NCI-H187 (cell line): ENCODE measurements at places on chromosomes 16 and 17.

- DNase-seq = no peak
Observed at GRCh38 chr16:81625544-81626153, 153.4 kb upstream of the PLCG2 start.

- DNase-seq = no peak
Observed at GRCh38 chr16:1210461-1210860, 14.6 kb downstream of the TPSG1 start.

GRCh38 chr16:87727346-87727745 is 38.4 kb downstream of the KLHDC4 start:
- DNase-seq = no peak

GRCh38 chr17:44548376-44549230 is 8.7 kb upstream of the FZD2 start:
- no peak for DNase-seq

DNA sequence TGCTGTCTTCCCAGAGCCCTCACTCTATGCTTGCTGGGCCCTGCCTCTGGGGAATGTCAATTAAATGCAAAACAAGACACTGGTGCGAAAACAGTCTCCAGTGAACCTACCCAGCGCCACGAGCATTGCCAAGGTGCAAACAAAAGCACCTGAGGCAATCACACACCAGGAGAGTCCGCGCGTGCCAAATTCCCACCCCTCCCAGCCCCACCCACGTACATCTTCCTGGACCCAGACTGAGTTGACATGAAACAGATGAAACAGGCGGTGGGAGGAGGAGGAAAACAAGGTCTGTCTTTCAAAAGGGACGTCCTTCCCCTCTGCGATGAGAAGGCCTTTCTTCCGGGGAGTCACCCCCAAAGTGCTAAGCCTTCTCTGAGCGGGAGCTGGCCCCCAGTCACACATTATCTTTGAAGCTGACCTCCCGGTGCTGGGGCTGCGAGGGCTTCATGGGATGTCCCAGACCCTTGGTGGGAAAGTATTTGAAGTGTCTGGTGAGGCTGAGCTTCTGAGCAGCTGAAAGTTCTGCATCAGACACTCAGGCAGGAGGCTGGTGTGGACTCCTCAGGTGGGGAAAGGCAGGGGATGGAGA is 200.4 kb downstream of the AXIN2 start:
- no peak for DNase-seq

DNA sequence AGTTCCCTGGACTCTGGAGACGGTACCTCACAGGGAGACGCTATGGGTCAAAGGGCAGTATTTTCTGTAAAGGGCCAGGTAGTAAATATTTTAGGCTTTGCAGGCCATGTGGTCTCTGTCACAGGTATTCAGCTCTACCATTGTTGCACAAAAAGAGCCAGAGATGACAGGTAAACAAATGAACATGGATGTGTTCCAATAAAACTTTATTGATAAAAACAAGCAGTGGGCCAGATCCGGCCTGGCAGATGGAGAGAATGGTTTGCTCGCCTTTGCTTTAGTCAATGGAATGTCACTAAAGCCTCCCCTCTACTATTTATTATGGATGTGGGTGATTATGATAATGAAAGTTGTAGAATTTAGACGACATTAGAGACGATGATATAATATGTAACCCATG is 8.9 kb upstream of the SLC5A11 start:
- DNase-seq = no peak

- no peak for DNase-seq
Observed at GRCh38 chr16:31376705-31377104, 16.4 kb upstream of the ITGAD start.

- DNase-seq = no peak
Observed at GRCh38 chr16:10502776-10503175, 77.6 kb downstream of the EMP2 start.

DNA sequence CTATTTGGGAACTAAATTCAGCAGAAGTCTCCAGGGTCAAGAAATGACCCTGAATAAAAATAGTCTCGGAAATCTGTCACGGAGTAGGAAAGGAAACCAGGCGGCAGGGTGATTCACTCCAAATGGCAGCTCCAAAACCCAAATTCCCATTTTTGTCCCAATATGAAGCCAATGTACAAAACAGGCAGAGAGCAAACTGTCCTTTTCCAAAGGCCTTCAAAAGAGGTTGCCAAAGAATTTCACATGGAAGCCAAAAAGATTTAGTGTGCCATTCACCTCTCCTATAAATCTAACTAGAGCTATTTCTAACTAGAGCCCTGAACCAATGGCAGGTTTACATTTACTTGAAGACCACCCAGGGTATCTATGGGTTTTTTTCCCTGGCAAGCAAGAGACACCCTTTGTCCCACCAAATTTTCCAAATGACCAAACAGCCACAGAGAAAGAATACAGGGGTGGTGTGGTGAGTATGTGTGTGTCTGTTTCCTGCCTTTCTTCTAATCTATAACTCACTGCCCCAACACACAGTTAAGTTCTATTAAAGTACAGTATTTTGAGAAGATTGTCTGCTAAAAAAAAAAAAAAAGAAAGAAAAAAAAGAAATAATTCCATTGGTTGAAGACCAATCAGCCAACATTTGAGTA is 6.8 kb downstream of the MYO1D start:
- DNase-seq = no peak

GRCh38 chr16:5056352-5056751 is 9.4 kb downstream of the C16orf89 start:
- DNase-seq = no peak

DNA sequence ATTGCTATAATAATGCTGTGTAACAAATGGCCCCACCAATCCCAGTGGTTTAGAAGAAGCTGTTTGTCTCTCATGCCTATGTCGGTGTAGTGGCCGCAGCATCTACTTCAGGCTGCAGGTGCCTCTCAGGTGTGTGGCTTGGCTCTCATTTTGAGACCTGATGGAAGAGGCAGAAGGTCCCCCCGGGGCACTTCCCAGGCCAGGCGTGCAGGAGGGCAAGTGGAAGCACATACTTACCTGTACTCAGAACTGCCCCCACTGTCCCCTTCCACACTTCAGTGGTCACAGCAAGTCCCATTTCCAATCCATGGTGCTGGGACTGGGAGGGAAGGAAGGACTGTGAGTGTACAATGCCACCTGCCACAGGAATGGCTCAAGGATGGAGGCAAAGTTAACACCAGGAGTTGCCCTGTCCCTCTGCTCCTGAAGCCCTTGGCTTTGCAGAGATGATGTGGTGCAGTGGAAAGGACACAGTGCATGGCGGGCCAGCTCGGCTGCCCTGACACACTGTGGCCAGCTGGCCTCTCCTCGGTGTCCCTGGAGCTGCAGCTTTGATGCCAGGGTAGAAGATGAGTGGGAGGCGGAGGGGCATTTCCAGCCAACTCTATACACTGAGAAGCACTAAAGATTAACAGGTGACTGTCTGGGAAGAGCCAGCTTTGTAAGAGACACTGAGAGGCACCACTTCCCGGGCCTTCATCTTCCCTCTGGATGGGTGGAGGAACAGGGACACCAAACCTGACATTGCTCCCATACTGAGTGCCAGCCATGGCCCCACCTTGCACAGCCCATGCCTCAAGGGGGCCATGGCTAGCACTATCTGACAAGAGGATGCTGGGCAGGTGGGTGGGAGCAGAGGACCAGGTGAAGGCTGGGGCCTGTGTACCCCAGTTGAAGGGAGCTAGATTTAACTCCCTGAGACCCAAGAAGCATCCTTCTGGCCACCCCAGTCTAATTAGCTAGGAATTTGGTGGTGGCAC is 105.9 kb downstream of the METRNL start:
- DNase-seq = no peak

- DNase-seq = peak; percentile 60
Observed at GRCh38 chr16:73196670-73197069, 148.7 kb upstream of the ZFHX3 start.

DNA sequence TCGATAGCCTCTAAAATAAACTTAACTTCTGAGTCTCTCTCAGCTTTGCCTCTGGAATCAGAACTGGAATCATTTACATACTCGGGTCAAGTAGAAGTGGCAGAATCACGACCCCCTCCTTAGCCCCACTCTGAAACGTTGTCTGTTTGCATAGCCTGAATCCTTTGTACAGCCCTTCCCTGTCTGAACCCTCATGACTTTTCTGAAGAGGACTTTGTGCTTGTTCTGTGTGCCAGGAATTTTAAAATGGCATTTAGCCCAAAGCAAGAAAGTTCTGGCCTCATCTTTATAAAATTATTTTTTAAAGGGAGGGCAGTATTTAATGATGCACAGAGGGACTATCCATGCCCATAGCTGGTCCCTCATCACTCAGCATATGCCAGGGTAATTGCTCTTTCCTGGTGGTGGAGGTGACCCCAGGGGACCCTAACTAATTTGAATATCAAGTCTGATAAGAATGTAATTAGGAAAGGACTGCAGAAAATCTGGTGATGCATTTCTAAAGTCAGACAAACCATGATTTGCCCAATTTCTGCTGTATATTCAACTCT is 342.7 kb upstream of the TNRC6C start:
- no peak for DNase-seq

DNA sequence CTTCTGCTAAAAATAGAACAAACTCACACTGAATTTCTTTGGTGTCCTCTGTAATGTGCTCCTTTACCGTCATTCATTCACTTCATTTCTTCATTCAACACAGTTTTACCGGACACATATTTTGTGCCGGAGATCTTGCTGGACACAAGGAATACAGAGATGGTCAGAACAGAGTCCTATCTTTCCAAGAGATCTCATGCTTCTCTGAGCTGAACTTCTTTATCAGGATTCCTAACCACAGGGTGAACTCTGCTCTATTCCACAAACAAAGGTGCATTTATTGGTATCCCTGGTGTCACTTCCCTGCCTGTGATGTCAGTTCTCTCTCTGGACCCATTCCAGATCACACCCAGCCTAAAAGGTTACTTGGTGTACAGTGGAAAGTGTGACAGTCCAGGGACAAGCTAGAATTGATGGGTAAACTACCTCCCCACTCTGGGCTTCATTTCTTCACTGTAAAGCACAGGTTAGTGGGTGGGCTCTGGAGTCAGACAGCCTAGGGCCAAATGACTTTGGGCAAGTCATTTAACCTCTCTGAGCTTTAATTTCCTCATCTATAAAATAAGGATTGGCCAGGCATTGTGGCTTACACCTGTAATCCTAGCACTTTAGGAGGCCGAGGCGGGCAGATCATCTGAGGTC is 4.2 kb downstream of the IFI35 start:
- DNase-seq = no peak

DNA sequence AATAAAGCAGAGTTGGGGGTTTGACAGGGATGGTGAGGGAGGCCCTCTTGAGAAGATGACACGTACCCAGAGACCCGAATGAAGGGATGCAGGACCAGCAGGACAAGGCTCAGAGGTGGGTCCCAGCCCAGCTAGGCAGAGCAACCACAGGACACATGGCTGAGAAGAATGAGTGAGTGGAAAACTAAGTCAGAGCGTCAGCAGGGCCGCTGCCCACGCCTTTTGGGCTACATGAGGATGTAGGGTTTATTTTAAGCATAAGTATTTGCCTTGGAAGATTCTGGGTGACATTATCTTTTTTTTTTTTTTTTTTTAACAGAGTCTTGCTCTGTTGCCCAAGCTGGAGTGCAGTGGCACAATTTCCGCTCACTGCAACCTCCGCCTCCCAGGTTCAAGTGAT is 176.0 kb downstream of the TMEM132E start:
- no peak for DNase-seq

DNA sequence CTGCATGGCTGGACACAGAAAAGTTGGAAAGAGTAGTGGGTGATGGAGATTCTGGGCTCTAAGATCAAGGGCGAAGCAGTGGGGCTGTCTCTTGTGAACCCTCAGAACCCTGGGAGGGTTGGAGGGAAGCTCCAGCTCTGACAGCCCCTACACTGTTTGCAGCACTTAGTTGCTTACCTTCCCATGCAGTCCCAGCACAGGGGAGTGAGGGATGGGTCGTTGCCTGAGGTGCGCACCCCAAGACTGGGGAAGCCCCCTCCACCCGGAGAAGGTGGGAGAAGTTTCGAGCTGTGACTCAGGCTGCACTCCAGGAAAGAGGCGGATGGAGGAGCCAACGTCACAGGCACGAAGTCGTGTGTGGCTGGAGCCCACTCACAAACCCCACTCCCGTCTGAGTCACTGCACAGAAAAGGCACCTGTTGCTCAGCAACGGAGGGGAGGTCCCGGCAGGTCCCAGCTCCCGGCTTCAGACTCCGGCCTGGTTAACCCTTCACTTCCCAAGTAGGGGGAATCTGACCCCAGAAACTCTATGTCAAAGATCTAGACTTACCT is 60.1 kb downstream of the AIPL1 start:
- no peak for DNase-seq

- peak; percentile 14 for DNase-seq
Observed at GRCh38 chr16:88785106-88785924, at the start of gene PIEZO1. Gene PIEZO1 (minus strand): TSS chr16:88785220. CDS start chr16:88784964, 256 bp downstream.

DNA sequence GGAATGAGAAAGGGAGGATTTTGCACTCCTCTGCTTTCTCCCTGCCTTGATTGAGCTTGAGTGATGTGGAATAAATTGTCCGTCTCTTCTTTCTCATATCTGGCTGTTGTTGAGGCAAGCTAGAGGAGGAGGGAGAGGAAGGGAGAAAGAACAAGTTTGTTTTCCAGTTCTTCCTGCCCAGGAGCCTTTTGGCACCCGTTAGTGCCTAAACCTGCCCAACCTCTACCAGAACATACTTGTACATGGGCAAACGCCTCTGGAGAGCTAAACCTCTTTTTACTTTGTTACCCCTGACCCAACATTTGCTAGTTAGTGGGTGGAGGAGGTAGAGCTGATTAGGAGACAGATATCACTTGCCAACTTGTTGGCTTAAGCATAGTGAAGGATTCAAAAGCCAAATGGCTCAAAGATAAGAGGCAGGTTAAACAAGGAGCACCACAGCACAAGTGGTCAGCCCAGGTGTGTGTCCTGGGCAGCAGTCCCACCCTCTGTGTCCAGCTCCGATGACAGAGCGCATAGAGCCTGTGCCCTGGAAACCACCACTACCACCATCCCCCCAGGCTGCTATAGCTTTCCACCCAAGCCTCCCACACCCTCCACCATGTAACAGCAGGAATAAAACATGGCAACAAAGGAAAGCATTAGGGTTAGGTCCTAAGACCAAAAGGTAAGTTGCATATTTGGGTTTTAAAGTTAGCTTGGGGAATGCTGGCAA is 6.5 kb downstream of the ODF4 start:
- no peak for DNase-seq

GRCh38 chr17:82820278-82821251 is 19.3 kb downstream of the ZNF750 start:
- no peak for DNase-seq

- peak; percentile 38 for DNase-seq
Observed at GRCh38 chr16:85652431-85653221, 36.1 kb downstream of the GINS2 start.
